ENCODE measurements at places on chromosomes 7 and 10.

GRCh38 chr7:95139922-95140321 lies 184.4 kb downstream of the PON1 start:
- DNase-seq, result no peak

DNA sequence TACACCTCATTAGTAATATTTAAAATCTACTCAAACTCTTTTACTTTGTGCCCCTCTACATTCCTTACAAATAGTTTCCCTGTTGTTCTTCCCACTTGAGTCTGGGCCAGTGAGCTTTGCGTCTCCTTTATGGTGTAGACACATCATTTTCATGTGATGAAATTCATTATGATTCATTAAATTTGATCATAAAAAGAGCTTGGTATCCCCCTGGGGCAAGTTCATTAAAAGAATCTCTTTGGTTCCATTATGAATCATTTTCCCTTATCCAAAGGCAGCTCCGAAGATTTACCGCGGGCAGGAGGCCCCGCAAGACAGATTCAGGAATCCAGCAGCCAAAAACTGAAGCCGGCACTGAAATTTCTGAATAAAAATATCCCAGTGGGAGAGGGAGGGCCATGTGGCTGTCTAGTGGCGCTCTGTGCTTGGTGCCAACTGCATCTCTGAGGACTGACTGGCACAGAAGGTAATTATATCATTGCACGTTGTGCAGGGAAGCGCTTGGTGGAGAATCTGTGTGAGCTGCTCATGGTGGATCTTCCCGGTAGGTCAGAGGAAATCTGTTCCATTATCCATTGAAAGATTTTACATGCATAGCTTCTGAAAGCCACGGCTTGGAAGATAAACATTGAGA lies 151.4 kb upstream of the PITRM1 start:
- no peak for DNase-seq

- DNase-seq, result no peak
Observed at GRCh38 chr7:93258661-93259060, 26.5 kb downstream of the VPS50 start.

- no peak for DNase-seq
Observed at GRCh38 chr7:3888096-3888495, 587.0 kb downstream of the SDK1 start.

DNA sequence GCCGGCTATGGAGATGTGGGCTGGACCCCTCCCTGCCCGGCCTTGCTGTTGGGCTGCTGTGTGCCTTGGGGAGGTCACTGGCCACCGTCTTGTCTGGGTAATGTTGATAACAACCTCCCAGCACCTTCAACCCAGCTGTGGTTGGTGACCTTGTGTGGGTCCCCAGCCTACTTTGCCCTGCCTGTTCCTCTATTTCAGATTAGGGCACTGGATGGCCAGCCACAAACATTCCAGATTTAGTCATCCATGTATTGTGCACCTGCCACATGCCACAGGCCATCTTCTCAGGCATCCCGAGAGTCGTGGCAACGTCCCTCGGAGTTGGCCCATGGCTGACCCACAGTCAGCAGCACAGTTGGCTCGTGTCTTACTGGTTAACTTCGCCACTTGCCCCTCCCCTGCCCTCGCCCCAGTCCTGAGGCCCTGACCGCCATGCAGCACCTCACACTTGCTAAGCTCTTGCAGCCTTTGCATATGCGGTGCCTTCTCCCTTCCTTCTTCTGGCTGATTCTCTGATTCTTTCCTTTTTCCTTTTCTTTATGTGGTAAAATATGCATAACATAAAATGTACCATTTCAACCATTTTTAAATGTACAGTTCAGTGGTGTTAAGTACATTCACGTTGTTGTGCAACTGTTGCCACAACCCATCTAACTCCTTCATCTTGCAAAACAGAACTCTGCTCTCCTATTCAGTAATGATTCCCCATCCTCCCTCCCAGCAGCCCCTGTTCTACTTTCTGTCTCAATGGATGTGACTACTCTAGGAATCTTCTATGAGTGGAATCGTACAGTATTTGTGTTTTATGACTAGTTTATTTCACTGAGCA lies 60.6 kb downstream of the PRF1 start:
- no peak for DNase-seq

DNA sequence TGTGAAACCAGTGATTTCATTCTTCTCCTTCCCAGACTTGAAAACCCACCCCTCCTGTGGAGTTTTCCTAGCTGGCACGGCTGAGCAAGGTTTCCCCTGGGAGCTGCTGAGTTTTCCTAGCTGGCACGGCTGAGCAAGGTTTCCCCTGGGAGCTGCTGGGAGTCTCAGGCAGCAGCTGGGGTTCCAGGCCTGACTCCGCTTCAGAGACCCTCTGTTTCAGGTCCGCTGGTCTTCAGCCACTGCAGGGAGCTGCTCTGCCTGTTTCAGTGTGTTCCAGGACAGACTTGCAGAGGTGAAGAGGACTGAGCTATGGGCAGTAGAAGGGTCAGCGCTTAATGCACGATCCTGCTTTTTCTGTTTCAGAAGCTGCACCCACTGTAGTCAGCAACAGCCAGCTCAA lies 104.9 kb downstream of the XRCC2 start:
- DNase-seq, result no peak

DNA sequence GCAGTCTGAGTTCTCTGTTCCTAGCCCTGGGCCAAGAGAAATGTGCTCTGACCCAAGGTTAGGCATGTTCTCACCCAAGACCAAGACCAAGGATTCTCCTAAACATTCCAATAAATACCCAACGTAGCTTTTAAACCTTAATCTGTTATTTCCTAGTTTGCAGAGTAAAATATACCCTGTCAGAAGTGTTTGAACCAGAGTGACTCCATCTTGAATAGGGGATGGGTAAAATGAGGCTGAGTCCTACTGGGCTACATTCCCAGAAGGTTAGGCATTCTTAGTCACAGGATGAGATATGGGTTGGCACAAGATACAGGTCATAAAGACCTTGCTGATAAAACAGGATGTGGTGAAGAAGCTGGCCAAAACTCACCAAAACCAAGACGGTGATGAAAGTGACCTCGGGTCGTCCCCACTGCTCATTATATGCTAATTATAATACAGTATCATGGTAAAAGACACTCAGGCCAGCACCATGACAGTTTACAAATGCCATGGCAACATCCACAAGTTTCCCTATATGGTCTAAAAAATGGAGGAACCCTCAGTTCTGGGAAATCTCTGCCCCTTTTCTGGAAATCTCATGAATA lies 27.7 kb downstream of the PLXNA4 start:
- no peak for DNase-seq

- DNase-seq, result no peak
Observed at GRCh38 chr10:1179346-1180070, 123.3 kb downstream of the WDR37 start.

DNA sequence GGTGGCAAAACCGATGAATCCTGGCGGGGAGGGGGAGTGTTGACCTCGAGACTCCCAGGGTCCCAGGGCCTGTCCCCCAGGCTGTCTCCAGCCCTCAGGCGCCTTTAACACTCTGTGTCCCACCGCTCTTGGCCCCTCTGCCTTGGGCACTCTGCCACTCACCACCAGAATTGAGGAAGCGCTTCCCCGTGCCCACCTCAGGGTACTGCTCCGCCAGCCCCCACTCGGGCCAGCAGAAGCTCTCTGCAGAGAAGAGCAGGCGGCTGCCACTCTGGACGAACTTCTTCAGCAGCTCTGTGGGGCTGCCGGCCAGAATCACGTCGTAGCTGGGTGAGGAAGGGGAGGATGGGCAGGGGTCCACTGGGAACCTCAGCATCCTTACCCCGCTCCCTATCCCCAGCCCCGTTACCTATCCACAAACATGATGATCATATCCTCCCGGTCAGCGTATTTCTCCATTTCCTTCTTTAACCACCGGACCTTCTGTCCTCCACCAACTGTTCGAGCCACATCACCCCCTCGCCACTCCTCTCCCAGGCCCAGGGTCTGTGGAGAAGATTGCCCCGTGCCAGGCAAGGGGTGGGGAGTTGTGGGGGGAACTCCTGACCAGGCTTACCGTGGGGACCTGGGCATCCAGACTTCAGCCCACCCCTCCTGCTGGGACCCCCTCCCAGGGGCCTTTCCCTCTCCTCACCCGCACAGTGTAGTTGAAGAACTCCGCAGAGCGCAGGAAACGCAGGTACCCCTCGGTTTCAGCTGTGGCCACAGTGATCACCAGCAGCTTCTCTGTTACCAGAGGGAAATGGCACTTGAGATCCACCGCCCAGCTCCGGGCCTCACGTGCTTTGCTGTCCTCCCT lies 1.2 kb downstream of the PLOD3 start:
- peak; percentile 17 for DNase-seq

- DNase-seq, result no peak
Observed at GRCh38 chr7:131449373-131449902, 107.0 kb downstream of the PODXL start.

DNA sequence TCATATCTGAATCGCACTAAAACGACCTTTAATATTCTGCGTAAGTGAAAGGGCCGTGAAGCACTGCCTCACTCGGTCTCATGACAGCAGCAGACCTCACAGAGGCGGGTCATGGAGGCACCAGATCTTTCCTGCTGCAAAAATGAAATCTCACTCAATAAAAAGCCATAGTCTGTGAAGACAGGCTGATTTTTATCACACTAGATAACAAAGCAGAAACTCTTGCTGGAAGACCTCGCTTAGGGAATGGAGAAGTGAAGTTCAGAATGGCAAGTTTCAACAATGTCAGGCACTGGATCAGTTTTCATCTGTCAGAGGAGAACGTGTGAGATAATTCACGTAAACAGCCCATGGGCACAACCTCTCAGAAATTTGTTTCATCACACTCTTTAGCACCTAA lies 8.0 kb downstream of the SEPHS1 start:
- DNase-seq, result no peak

- no peak for DNase-seq
Observed at GRCh38 chr7:50422858-50423257, 27.3 kb downstream of the FIGNL1 start.

DNA sequence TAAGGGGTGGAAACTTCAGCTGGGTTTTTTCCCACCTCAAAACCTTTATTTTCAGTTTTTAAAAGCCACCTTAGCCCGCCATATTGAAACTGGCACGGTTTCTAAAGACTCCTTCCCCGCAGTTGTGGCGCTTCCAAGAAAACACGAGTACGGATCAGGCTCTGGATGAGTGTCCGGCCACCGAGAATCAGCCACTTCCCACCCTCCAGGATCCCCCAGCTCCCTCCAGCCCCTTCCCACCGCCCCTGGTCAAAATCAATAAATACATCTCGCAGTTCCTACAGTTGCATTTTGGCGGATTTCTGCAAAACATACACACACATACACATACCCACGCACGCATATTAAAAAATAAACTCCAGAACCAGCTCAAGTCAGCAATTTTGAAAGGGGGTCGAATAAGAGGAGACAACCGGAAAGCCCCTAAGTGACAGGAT lies 1.1 kb downstream of the SFMBT2 start:
- DNase-seq, result no peak

DNA sequence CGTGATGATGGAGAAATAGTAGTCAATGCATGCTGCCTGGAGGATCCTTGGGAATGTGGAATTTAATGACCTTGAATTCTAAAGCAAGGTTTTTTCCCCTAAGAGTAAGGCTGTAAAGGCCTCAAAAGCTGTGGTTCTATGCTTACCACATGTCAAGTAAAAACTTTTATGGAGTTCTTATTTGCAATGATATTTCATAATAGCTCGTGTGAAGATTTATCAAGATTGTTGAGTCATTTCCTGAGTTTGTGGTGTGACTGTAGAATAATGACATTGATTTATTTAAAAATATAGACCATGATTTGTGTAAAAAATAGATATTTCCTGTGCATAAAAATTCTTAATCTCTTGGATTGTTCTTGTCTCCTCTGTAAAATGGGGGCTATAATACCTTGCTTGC lies 67.5 kb upstream of the SORCS1 start:
- DNase-seq, result no peak

GRCh38 chr10:26044141-26044749 lies 110.2 kb downstream of the MYO3A start:
- peak; percentile 7 for DNase-seq

- no peak for DNase-seq
Observed at GRCh38 chr10:78578929-78579328, 489.8 kb upstream of the ZMIZ1 start.

GRCh38 chr10:72056113-72056512 lies 32.2 kb downstream of the SPOCK2 start:
- DNase-seq, result no peak

GRCh38 chr10:74544106-74544505 lies 282.3 kb upstream of the KAT6B start:
- no peak for DNase-seq

- peak; percentile 30 for DNase-seq
Observed at GRCh38 chr10:83539528-83540308, 599.6 kb upstream of the GHITM start.

- DNase-seq, result no peak
Observed at GRCh38 chr10:84415539-84416244, 87.3 kb downstream of the CCSER2 start.

DNA sequence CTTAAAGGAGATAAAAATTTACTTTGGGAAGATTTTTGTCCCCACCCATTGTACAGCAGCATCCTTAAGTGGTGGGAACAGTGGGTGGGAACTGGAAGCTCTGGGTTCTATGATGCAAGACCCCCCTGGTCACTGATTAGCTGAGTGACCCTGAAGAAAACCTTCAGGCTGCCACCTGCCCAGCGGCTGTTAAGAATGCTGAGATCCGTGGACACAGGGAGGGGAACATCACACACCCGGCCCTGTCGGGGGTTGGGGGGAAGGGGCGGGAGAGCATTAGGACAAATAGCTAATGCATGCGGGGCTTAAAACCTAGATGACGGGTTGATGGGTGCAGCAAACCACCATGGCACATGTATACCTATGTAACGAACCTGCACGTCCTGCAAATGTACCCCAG lies 14.5 kb downstream of the CARD11 start:
- no peak for DNase-seq

DNA sequence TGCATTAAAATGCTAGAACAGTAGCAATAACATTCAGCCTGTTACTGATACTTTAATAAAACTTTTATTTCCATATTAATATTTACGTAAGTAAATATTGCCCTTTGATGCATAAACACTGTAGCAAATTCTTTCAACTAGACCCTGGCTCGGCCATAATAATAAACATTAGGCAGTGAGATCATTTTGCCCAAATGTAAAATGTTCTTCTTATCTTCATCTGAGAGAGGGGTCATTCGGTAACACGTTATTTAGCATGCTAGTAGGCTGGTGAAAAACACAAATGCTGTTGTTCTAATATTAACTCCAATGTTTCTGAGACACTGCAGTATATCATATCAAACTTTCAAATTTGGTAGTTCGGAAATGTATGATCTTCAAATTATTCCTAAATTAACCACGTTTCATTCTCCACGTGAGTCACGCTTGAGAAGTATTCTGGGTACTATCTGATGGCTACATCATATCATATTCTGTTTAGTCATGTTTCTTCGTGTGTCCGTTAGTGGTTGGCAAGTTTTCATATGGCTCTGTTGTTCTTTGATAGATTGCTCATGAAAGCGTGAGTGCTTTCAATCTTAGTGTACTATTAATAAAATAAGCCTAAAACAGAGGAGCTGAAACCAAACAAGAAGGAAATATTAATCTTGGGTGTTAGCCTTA lies 145.8 kb downstream of the NSUN6 start:
- DNase-seq, result no peak

- no peak for DNase-seq
Observed at GRCh38 chr10:104332243-104333031, 5.8 kb downstream of the ITPRIP start.
